GM10248 (cell line): ENCODE measurements at places on chromosomes 4 and X.

DNA sequence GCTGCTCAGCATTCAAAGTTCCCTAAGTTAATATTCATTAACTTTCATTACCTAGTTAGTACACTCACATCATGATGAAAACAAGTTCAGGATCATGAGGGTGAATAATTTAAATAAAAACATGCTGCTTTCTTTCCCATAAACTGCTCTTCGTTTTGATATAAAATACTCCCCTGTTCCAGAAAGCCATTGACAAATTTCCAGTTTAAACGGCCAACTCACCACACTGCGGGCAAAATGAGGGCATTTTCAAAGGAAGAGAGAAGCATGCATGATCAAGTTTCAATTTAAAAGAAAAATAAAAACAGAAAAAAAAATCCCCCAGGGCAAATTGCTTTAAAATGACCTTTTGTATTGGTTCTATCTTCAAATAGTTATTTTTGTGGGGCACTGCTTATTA lies 69.6 kb downstream of the EPHA5 start:
- no peak for DNase-seq

GRCh38 chr4:61837395-61837794 lies 637.3 kb downstream of the ADGRL3 start:
- no peak for DNase-seq

- DNase-seq = no peak
These were observed 149.4 kb downstream of the EFNB1 start for GRCh38 chrX:68978255-68978654.

GRCh38 chr4:177569434-177569833 lies 127.2 kb upstream of the AGA start:
- no peak for DNase-seq

- DNase-seq = no peak
These were observed 196.8 kb upstream of the ANXA3 start for GRCh38 chr4:78354782-78355181.

DNA sequence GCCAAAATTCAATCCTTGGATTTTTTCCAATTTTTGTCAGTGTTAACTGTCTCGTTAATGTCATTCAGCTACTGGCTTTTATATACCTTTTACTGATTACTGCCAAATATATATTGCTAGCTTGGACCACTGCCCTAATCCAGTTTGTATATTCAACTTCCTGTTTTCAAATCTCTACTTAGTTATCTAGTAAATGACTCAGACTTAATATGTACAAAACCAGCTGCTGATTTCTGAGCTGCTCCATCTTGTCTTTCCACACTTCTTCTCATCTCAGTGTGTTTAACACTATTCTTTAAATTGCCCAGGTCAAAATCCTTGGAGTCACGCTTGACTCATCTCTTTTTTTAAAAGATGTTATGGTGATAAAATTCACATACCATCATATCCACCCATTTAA lies 1196.7 kb downstream of the RAPGEF2 start:
- no peak for DNase-seq

DNA sequence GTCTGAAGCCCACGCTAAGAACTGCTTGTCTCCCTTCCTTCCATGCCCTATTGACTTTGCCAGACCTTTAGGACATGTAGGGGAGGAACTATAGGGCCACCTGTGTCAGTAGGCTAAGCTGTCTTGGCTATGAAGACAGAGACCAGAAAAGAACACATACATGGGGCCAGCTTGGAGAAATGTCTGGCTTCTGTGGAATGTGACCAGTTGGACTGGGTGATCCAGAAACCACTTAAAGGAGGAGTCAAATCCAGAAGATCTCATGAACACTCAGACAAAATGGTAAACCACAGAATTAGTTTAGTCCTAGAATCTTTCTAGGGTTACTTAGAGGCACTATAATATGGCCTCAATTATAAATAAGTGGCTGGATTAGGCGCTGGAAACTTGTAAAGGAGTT lies 42.0 kb downstream of the PHKA2 start:
- DNase-seq = no peak

DNA sequence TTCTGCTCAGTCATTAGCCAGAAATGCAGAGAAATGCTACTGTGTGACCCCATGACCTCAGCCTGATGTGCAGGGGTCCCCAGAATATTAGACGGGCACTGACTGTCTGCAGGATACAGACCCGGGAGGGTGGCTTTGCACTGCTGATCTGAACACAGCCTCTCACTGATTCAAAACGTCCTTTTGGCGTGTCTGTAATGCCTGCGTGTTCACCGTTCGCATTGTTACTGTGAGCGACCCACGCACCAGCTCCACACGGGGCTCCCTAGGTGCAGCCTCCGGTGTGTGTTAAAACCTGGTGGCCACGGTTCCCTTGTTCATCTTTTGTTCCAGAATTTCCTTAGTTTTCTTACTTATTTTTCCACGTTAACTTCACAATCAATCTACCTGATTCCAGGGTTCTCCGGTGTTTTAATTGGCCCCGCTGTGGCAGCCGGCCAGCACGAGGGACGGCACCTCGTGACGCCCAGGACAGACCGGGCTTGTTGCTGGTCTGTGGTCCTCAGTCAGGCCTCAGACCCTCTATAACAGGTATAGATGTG lies 32.0 kb upstream of the SPON2 start:
- no peak for DNase-seq

GRCh38 chr4:142824368-142824767 lies 21.7 kb downstream of the INPP4B start:
- no peak for DNase-seq

DNA sequence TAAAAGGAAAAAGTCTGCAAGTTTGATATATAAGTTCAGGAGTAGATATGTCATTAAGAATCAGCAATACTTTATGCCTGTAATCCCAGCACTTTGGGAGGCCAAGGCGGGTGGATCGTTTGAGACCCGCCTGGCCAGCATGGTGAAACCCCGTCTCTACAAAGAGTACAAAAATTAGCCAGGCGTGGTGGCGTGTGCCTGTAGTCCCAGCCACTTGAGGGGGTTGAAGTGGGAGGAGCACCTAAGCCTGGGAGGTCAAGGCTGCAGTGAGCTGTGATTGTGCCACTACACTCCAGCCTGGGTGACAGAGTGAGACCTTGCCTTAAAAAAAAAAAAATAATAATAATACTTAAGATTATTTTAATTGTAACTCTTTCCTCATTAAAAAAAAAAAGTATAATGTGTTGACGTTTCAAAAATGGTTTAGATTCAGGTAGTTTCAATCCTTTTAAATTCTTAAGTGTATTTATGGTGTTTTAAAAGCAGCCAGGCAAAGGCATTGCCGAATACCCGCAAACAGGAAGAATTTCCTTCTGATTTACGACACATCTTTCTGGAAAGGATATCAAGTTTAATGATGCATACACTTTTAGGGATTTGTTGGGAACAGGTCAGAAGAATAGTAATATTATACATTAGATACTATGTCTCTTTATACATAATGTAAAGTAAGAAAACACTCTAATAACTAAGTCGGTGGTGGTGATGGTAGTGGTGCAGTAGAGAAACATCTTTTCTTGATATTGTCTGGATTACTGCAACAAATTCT lies 80.9 kb downstream of the KDM6A start:
- no peak for DNase-seq

GRCh38 chr4:185742766-185743165 lies 69.2 kb downstream of the SORBS2 start:
- DNase-seq = no peak

- DNase-seq = no peak
These were observed 496.9 kb upstream of the DIPK2B start for GRCh38 chrX:45697591-45697990.

DNA sequence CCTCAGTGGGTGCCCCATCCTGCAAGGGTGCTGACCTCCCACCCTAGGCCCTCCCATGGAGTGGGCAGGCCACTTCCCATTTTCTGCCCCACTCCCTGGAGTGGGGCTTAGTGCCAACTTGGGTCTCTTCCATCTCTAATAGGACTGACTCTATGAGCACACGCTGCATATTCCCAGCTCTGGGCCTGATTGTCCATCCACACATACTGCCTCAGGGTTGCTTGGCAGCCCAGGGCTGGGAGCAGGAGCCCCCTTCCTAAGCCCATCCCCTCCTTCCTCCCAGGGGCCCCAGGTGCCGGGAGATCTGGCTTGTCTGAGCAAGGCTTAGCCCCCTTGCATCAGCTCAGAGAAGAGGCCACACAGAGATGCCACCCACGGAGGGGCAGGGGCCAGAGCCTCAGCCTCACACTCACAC lies 55.1 kb downstream of the PJA1 start:
- DNase-seq = no peak

DNA sequence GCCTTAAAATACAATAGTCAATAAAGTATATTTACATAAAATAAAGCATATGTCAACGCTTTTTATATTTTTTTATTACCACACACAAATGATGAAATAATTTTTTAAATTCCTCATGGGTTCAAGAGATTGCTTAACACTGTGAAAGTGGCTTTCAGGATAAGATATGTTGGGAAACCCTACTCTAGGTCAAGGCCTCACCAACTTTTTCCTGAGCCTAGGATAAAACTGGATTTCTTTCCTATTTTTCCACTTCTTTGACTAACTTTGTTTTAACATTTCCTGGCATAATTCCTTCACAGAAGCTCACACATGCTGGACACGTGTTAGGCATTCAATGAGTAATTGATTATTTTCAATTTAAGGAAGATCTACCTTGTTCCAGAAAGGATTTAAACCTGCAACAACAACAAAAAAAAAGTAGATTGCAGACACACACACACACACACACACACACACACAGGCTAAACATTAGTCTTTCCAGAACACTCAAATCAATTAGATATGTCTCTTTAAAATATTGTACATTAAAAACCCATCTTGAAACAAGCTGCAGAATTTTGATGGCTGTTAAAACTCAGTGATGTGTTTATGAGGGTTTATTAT lies 9.1 kb downstream of the KLB start:
- DNase-seq = no peak

- DNase-seq = no peak
These were observed 20.3 kb downstream of the FGF13 start for GRCh38 chrX:138691186-138691585.

- DNase-seq = no peak
These were observed 81.7 kb upstream of the STOX2 start for GRCh38 chr4:183823434-183823833.

DNA sequence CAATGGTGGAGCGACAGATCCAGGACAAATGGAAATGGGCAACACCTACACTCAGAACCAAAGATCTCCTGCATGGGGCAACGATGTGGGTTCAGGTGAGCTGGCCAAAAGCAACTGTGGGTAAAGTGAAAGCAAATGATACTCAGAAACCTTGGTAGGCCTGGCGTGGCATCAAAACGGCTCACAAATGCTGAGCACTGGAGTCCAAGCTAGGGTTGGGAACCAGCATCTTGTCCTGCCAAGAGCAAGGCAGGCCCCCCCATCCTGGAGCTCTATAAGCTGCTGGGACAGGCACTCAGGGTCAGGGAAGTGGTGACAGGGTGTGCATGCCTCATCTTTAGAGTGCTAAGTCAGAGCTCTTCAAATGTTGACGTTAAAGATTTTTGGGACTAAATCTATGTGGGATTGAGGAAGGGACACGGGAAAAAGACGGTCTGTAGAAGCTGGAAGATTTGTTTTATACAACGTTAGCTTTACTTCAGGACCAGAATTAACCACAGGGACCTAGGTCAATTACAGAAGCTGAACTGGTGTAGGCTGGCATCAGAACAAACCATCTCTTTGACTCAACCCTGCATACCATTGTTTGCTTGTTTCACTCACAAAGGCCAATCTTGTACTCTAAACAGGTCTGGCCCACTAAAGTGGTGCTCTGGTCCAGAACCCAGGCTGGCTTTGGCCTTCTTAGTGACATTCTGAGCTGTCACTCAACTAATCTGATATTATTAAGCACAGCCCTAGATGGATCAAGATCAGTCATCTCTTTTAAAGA lies 10.7 kb downstream of the ATP8A1 start:
- DNase-seq = no peak

DNA sequence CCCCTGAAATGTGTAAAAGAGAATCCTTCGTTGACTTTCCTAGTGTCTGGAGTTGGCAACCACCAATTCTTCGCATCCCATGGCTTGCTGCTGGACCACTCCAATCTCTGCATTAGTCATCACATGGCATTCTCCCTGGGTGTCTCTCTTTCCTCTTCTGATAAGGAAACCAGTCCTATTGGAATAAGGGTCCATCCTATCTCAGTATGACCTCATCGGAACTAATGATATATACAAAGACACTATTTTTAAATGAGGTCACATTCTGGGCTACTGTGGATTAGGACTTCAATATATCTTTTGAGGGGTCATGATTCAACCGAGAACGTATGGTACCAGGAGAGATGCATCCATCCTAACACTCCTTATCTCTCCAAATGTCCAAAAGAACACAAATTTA lies 259.1 kb upstream of the CPEB2 start:
- DNase-seq = no peak

DNA sequence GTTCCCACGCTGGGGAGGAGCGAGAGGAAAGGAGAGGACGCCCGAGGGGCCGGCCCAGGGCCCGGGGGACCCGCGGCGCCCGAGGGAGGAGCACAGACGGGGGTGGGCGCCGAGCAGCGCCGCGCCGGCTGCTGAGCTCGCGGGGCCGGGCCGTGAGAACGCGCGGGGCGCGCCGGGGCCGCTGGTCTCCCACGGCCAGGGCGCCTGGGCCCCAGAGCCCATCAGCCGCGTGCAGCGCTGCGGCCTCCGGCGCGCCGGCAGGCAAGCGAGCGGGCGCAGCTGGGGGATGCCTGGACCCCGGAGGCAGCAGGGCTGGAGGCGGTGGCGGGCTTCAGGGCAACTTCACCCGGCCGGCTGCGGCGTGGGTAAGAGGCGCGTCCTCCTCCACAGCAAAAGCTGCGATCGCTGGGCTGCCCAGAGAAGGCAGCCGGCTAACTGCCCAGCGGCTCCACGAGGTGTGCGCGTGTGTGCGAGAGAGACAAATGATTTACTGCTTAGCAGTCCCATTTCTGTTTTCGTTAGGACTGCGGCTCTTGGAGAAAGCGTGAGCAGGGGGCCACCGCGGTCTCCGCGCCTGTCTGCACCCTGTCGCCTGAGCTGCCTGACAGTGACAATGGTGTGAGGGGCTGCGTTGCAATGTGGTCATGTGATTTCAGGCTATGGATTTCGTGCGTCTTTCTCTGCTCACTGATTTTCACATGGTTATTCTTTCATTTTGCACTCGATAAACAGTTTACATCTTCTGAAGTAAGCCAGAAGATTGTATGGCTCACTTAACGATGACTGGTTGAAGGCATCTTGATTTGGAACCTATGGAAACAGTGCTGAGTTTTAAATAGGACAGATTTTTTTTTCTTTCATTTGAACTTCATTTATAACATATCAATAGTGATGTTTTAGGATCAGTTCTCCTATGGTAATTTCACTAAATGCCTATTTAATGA lies 1.2 kb downstream of the GUCY1A1 start:
- peak; percentile 67 for DNase-seq

- DNase-seq = no peak
These were observed 65.9 kb downstream of the ATP10D start for GRCh38 chr4:47550899-47551548.
